ENCODE measurements at places on chromosomes 7 and 10.
A peak's percentile ranks its signal among the peaks of the same experiment; 100 is the strongest.

- DNase-seq: peak; percentile 73
Observed at GRCh38 chr7:101814081-101814990, 3.1 kb upstream of the CUX1 start.

- no peak for DNase-seq
Observed at GRCh38 chr7:107173691-107174406, 5.0 kb downstream of the HBP1 start.

GRCh38 chr10:53597835-53598251 lies 825.3 kb upstream of the MBL2 start:
- no peak for DNase-seq

DNA sequence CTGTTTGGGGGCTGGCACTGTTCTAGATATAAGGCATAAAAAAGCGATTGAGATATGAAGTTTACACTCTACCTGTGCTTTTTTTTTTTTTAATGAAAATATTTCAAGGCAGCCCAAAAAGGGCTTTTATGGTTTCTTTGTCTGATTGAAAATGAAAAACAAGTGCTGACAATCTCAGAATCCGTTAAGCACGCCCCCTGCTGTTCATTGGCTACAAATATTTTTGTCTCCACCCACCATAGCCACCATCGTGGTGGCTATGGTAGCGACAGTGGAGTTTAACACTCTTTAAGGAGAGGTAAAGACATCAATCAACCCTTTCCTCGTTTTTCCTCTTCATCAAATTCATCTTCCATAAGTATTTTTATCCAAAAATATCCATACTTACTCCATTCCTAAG lies 94.2 kb downstream of the CD36 start:
- peak; percentile 14 for DNase-seq

GRCh38 chr10:99658622-99659030 lies 683 bp upstream of the ENTPD7 start:
- peak; percentile 40 for DNase-seq

GRCh38 chr10:31340343-31340742 lies 21.3 kb downstream of the ZEB1 start:
- no peak for DNase-seq

- no peak for DNase-seq
Observed at GRCh38 chr7:102193806-102194205, 92.9 kb upstream of the SH2B2 start.

DNA sequence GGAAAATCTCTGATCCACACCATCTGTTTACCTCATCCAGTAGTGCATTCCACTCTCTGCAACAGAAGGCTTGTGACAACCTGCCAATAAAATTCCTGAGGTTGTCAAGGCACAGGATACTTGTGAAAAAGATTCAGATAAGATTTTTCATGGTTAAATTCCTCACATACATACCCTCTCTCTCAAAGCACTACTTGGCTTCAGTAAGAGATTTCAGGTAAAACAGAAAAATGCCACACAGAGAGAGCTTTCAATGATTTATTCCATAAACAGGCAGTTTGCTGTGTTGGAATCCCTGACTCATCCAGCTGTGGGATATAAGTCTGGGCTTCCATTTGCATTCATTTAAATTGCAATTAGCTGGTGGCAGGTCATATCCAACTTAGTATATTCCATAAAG lies 99.7 kb upstream of the CAV2 start:
- no peak for DNase-seq

DNA sequence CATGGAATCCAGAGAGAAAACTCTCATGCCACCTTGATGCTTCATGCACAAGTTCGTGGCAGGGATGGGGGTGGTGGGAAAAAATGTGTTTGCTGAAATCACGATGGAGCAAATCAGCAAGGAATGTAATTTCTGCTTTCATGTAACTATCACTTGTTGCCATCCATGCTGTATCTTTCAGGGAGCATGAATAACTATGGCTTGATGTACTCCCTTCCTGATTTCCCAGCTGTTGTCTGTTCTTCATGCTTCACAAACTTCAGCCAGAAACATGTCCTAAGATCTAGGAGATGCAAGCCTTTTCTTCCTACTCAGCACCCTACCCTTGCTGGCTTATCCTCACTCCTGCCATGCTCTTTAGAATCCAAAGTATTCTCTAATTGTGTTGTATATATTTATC lies 64.0 kb downstream of the LRRC4 start:
- DNase-seq: no peak

GRCh38 chr10:95513008-95513589 lies 48.1 kb downstream of the SORBS1 start:
- DNase-seq: no peak

DNA sequence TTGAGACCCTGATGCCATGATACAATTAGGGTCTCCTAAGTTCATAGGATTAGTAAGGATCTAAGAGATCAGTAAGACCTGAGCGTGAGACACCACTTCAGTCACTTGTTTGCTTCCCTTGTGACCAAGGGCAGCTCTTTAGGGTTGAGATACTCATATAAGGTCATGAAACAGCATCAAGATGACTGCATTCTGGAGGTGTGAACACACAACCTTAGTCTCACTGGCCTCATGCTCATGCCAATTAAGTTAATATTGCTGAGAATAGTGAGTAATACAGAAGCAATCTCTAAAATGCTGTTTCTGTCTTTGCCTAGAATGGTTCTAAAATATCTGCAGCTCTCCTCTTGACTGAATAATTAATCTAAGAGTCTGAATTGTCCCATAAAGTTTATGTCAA lies 39.6 kb upstream of the KLHL7 start:
- peak; percentile 13 for DNase-seq

DNA sequence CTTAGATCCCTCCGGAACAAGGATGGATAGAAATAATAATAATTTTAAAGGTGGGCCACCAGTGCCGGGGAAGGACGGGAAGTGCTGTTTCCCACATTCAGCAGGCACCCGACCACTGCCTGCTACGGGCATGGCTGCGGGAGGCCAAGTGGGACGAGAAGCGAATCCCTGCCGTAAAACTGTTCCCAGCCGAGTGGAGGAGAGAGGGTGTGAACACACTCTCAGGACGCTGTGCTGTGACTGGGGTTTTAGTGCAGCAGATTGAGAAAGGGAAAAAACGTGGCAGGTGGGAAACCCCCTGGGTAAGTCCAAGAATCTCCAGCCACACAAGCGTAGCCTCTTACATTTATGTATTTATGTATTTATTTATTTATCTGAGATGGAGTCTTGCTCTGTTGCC lies 158.8 kb downstream of the DNAJB6 start:
- DNase-seq: no peak

DNA sequence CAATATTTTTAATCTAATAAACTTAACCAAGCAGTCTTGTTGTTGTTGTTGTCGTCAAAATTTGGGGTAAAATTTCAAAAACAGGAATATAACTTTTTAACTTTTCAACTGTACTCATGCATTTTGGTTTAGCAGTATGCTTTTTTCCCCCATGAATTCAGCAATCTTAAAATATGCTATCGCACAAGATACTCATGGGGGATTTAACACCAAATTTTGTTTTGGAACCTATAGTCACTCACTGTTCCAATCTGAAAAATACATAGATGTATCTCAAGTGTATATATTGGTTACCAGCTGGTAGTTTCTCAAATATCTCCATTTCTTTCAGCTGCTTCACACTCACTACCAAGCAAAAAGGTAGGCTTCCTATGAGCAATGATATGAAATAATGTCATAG lies 91.4 kb upstream of the PIK3CG start:
- DNase-seq: no peak

DNA sequence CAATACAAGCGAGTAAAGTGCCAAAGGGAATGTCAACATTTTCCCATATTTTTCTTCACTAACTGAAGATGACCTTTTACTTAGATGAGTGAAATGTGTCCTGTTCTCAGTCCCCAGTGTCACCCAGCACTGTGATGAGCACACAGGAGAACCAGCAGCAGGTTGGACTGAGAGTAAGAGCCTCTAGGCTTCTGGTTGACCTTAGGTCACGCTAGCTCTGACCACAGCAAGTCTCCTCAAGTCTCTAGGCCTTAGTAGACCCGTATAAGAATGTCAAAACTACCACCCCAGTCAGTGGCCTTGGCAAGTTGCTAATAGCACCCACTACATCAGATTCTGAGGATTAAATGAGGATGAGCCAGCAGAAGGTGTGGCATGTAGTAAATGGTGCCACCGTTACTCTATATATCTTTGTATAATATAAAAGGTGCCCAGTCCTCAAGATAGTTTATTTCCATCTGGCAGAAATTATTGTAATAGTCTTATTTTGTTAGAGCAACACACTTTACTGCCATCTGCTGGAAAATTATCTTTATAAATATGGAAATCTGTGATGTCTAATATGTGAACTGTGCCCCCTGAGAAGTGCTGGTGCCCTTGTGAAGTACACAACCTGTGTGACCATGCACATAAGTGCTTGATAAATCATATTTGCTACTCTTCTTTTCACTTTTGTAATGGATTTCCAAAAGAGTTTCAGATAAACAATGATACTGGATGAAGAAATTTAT lies 75.7 kb downstream of the SPAG6 start:
- no peak for DNase-seq

- DNase-seq: no peak
Observed at GRCh38 chr7:73518470-73518869, 3.6 kb downstream of the BAZ1B start.

GRCh38 chr10:96222441-96222840 lies 48.9 kb downstream of the BLNK start:
- DNase-seq: no peak

GRCh38 chr7:155280446-155281397 lies 17.0 kb upstream of the INSIG1 start:
- no peak for DNase-seq

GRCh38 chr10:78912361-78913218 lies 156.2 kb upstream of the ZMIZ1 start:
- no peak for DNase-seq

GRCh38 chr7:46440186-46440585 lies 519.1 kb upstream of the IGFBP3 start:
- no peak for DNase-seq

DNA sequence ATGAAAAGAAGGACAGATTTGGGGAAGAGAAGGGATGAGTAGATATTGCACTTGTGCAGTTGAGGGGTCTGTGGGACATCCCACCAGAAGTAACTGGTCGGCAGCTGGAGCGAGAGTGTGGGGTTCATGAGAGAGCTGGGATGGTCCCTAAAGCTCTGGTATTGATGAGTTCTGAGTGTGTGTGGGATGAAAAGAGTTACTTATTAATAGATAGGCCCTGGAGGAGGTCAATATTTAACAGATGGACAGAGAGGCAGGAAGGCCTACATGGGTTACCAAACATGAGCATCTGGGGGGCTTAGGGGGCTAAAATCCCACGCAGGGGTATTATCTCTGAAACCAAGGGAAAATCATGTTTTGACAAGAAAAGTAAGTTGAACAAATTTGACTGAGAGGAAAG lies 95.7 kb upstream of the SFMBT2 start:
- DNase-seq: no peak

GRCh38 chr7:29488977-29489376 lies 74.7 kb upstream of the PRR15 start:
- DNase-seq: no peak

DNA sequence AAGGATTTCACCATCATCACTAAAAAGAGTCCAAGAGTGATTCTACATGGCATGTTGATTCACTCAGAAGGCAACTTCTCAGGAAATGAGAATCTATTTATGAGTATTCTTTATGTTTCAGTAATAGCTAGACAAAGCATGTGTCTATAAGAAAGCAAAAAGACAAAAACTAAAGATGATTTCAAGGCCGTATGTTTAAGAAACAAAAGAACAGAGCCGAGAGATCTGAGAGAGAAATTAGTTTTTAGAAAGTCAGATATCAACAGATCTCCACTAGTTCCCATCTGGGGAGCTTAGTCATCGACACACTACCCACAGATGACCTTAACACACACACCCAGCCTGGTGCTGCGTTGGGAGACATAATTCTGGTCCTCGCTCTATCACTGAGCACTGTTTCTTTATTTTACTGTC lies 21.0 kb downstream of the PIP4K2A start:
- no peak for DNase-seq

GRCh38 chr10:54900584-54900983 lies 99.6 kb upstream of the PCDH15 start:
- no peak for DNase-seq

DNA sequence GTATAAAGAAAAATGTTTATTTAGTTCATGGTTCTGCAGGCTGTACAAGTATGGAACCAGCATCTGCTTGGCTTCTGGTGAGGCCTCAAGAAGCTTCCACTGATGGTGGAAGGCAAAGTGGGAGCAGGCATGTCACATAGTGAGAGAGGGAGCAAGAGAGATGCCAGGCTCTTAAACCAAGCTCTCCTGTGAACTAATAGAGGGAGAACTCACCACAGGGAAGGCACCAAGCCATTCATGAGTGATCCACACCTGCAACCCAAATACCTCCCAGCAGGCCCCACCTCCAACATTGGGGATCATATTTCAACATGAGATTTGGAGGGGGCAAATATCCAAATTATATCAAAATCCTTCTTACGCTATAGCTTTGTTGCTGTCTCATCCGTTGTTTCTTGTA lies 113.1 kb downstream of the CPED1 start:
- DNase-seq: no peak

All from NCI-H82 (cell line).